ENCODE measurements at places on chromosomes 2 and 18.

GRCh38 chr18:47709556-47709955 is 220.9 kb downstream of the SMAD2 start:
- DNase-seq = no peak

- no peak for DNase-seq
Observed at GRCh38 chr2:148971547-148971946, 67.0 kb upstream of the LYPD6B start.

DNA sequence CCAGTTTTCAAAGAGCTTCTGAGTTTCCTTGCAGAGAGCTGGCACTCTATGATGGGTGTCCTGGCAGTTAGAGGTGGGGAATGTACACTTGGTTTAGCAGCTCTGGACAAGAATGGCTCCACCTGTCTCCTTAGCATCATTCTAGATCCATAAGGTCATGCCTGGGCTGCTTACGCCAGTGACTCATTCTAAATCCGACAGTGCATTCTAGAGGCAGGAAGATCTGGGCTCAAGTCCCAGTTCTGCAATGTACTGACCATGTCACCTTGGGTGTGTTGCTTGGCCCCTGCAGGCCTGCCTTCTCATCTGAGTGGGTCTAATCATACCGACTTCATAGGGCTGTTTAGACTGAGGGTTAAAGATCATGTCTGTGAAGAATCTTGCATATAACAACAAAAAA is 46.5 kb downstream of the PTGR3 start:
- DNase-seq = no peak

GRCh38 chr2:28047681-28048080 is 157.2 kb downstream of the BABAM2 start:
- no peak for DNase-seq

DNA sequence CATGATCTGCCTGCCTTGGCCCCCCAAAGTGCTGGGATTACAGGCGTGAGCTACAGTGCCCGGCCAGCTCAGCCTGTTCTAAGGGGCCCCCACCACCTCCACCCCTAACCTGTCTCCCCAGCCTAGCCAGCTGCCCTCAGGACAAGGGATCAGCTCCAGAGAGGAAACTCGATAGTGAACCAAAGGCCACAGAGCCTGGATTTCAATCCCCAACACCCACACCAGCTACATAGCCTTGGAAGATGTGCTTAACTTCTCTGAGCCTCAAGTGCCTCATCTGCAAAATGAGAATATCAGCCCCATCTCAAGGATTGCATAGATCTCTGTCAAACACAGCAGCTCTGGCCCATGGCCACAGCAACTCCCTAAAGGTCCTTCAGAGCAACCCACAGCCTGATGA is 32.0 kb downstream of the BIN1 start:
- no peak for DNase-seq

DNA sequence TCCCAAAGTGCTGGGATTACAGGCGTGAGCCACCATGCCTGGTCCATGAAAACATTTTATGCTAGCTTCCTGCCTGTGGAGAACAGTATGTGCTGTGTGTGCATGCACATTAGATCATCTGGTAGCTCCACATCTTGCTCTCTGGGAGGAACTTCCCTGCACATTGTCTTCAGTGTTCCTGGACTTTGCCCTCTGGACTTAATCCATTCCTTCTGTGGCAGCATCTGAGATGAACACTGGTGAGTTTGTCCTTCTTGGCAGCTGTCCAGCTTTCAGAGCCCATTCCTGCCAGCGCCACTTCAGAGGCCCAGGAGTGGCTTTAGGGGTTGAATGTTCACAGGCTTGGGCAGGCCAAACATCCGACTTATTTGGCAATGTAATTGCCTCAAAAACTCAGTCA is 65.2 kb downstream of the POU3F3 start:
- DNase-seq = no peak
